Retinal pigment epithelial cell (primary cell): ENCODE measurements at places on chromosomes 2 and 18.

GRCh38 chr2:73855526-73855925 is 26.8 kb downstream of the STAMBP start:
- DNase-seq, result no peak

DNA sequence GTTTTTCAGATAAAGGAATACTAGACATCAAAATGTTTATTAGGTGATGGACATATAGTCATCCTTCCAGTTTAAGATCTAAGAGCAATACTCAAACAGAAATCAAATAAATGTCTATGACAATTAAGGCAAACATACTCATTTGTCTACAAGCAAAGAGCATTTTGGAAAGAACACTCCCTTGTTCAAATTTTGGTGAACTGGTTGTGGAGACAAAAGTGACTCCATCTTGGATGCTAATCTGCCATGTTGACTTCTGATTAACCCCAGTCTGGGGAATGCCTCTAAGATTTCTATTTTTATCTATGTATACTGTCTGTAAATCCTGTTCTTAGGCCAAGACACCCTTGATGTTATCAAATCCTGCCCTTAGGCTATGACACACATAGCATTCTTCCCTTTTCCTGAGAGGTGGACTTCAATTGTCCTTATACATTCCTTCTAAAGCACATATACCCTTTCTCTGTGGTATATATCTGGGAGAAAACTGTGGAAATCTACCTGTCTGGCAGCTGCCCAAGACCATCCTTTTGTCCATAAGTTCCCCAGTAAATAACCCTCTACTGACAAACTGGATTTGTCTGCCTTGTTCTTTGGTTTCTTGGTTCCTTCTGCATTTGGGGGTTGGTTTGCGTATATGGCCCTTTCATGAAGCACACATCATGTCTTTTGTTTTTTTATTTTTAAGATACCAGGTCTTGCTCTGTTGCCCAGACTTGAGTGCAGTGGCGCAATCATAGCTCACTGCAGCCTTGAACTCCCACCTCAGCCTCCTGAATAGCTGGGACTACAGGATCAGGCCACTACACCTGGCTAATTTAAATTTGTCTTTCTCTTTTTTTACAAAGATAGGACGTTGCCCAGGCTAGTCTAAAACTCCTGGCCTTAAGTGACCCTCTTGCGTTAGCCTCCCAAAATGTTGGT is 12.5 kb upstream of the PLEKHM3 start:
- DNase-seq, result no peak

- no peak for DNase-seq
These were observed 171.6 kb downstream of the MBD2 start for GRCh38 chr18:54052732-54053429.

DNA sequence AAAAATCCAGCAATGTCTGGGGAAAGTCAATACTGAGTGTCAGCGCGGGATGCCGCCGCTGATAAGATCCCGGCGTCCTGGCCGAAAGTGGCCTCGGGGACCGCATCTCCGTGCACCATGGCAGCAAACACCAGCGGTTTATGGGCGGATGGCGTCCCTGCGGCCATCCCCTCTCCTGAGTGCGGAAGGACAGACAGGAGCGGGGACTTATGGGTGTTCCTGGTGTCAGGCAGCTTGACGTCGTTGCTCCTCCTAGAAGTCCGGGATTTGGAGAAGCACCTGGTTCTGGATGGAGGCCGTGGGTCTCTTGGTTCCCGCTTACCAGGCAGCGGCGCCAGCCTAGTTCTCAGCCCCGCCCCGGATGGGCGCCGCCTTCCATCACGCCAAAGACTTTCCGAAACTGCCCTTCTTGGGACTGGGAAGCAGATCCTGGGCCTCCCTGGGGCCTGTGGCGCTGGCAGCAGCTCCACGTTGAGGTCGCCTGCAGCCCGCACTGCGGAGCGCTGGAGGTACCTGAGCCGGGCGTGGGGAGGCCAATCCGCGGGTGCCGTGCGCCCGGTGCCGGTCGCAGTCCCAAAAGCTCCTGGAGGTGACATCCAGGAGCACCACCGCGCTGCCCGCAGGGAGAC is 119.1 kb downstream of the CCDC74A start:
- no peak for DNase-seq

- no peak for DNase-seq
These were observed 207.6 kb upstream of the CCDC150 start for GRCh38 chr2:196431957-196432356.

DNA sequence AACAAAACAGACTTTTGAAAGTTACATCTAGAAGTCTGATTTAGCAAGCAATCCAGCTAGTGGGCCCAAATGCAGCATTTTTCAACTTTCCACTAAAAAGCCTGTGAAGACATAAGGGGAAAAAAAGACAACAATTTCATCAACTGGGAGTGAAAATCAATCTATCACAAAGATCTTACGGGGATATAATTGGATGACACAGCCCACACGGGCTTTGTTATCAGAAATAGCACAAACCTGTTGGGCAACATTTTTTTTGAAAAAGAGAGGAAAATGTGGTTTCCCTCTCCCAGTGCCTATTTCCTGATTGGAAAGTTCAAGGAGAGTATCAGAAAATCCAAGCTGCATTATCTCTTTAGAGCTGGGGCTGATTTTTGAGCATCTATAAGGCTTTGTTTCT is 132.7 kb downstream of the EVA1A start:
- DNase-seq, result no peak

- DNase-seq, result no peak
These were observed 43.0 kb upstream of the MSTN start for GRCh38 chr2:190105554-190105953.

DNA sequence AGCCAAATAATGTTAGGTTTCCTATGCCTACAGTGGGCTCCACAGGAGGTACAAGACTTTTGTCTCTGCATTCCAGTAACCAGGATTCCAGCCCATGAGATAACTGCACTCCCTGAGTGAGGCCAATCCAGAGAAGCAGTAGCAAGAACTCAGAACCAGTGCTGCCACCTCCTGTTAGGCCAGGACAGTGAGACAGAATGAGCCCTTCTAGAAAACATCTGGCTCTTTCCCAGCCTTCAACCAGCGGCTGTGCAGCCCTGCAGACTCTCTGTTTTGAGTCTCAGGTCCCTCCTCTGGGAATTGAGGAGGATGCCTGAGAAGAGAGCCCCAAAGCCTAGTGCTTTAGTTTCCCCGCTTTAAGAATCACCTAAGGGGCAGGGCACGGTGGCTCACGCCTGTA is 44.2 kb downstream of the ARID5A start:
- no peak for DNase-seq
